Kidney epithelial cell (primary cell): ENCODE measurements at places on chromosomes 3 and 15.

- DNase-seq = no peak
Observed at GRCh38 chr15:60720086-60720485, 241.1 kb upstream of the ICE2 start.

- DNase-seq = no peak
Observed at GRCh38 chr3:9193633-9194195, 55.7 kb downstream of the SRGAP3 start.

GRCh38 chr15:62474771-62475124 lies 309.7 kb upstream of the C2CD4B start:
- no peak for DNase-seq

DNA sequence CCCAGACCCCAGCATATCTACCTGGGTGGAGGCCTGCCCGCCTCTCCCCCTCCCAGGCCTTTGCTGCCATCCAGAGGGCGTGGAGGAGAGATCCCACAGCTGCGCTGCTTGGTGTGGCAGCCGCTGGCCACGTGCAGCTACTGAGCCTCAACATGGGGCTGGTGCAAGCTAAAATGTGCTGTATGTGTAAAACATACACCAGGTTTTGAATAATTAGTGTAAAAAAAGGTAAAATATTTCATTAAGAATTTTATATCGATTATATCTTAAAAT lies 95.8 kb downstream of the SEC22A start:
- DNase-seq = no peak

DNA sequence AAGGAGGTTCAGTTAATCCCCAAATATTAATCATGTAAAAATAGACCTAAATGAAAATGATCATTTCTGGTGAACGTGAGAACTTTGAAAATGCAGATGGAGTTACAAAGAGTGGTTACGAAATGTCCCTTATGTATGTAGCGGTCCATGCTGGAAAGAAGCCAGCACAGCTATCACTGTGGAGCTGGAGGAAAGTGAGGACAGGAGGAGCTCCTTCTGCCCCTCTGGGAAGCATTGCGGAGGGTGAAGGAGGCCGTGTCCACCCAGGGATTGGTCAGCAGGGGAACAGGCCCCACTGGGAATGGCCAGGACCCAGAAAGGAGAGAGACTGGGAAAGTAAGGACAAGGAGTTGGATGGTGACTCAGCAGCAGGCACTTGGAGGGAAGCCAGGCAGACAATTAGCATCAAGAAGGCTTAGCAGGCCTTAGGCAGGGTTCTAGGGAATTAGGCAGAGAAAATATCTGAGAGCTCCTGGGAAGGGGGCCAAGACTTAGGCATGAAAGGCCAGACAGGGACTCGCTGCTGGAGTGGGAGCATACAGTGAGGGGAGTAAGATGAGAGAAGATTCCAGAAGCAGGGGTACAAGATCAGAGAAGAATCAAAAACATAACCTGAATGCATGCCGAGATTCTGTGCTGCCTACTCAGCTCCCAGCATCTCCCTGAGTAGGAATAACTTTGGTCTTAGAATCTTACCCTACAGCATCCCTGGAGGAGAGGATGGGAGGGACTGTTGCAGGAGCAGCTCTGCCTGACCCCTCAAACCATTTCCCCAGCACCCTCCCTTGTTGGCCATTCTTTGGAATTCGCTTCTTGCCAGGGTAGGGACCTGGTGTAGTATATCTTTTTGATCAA lies 171.0 kb upstream of the UMPS start:
- DNase-seq = peak; percentile 76

GRCh38 chr3:4745235-4745610 lies 234.0 kb upstream of the BHLHE40 start:
- no peak for DNase-seq

DNA sequence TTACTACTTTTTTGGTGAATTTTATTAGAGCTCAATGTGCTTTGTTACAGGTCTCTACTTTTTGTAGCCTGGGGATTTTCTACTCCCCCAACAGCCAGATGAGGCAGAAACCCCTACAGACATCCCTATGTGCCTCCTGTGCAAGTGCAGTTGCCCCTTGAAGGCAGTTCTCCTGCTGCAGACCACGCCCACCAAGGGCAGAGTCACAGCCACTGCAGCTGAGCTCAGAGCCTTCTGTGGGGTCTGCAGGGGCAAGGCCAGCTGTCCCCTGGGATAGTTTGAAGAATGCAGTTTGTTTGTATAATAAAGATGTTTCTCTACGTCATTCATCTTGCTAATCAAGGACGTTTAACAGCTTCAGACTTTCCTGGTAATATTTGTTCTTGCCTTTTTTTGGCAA lies 76.8 kb downstream of the NPAP1 start:
- no peak for DNase-seq

DNA sequence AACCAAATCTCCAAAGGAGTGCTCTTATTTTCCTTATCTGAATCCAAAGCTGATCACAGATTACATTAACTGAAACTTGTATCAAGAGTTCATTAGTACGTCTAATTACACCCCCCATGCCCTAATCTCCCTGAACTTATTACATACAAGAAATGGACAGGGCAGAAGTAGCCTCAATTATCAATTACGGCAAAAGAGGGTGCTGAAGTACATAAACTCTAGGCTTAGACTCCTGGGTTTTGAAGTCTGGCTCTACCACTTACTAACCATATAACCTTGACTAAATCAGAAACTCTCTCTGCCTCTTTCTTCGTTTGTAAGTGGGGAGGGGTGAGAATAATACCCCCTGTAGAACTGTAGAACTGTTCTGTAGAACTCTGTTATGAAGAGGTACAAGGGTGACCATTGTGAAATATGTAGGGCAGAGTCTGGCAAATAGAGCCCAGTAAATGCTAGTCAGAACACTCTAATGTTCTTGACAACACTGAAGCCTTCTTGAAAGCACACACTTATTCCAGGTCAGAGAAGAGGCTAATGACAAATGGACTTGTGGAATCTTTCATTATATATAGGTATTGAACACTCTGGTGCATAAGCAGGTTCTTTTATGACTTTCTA lies 19.6 kb upstream of the OR5K4 start:
- DNase-seq = no peak

- DNase-seq = peak; percentile 56
Observed at GRCh38 chr3:25508901-25509300, 80.8 kb downstream of the RARB start.

- no peak for DNase-seq
Observed at GRCh38 chr3:32202496-32202895, 36.0 kb upstream of the CMTM8 start.

DNA sequence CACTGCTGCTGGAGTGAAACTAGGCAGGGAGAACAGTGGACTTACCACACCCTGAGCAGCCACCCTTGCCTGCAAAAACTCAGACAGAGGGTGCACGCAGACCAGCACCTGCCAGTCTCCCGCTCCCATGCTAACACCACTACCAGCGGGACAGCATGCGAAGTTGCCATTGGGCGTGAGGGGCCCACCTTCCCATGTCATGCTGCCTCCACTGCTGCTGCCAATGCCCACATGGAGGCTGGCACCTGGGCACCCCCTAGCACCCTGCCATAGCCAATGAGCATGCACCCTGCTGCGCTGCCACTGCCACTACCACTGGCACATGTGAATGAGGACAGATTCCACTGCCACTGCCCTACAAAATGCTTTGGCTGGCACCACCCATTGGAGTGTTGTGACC lies 19.7 kb upstream of the MINAR1 start:
- no peak for DNase-seq
